ENCODE measurements at places on chromosomes 13 and 19. TPM values are rescaled to one million over a fixed set of nuclear protein-coding genes. Genes with fewer than 3 reads are reported as not detected.

DMKN gene
- total RNA-seq: 34.8 TPM

TEX26 gene
- not detected for total RNA-seq

CCNA1 gene
- 0.31 TPM for total RNA-seq

GNG7 gene
- total RNA-seq: not detected

KL gene
- total RNA-seq: 0.06 TPM

JAK3 gene
- 0.36 TPM for total RNA-seq

TSHZ3 gene
- 2.0 TPM for total RNA-seq

ZNF726 gene
- 0.98 TPM for total RNA-seq

CAPN12 gene
- 6.5 TPM for total RNA-seq

SLC25A42 gene
- 0.34 TPM for total RNA-seq

MTUS2 gene
- not detected for total RNA-seq

ZNF20 gene
- total RNA-seq: 0.29 TPM

TTYH1 gene
- not detected for total RNA-seq

SIGLEC8 gene
- total RNA-seq: not detected

CPT1C gene
- 12.2 TPM for total RNA-seq

Data from A549 treated with RU486 at 1 μM for 4 hours (cell line).